ENCODE measurements at places on chromosomes 6 and 20.

- DNase-seq, result no peak
These were observed 7.7 kb upstream of the PHACTR3 start for GRCh38 chr20:59596690-59597089.

DNA sequence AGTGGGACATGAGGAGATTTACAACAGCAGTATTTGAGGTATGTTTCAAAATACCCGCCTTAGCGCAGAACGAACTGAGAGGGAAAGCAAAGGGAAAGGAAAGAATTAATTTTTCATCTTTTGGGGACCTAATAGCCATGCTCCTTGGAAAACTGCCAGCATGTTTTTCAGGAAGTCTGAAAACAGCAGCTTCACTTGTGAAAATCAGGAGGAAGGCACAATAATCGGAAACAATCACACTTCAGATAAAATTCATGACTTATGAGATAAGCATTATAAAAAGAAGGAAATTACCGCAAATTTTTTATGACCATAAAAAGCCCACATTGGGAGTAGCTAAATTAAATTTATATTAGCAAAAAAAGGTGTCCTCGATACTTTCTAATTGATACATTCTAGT, 541.1 kb downstream of the HAO1 start:
- no peak for DNase-seq

DNA sequence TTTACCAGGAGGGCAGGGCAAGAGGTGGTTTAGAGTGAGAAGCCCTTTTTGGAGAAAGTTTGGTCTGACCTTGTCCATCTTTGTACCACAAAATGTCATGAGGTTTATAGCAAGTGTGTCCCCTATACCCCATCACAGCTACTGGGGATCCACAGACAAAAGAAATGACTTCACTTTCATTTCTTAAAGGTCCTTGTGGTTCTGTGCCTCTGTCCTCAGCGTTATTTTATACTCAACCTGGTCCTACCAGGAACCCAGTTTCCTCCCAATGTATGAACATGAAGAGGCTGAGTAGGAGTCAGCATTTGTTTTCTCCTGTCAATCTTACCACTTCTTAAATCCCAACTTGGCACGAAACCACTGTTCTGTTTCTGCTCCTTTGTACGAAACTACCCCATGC, 157.6 kb downstream of the NFATC2 start:
- DNase-seq, result no peak

DNA sequence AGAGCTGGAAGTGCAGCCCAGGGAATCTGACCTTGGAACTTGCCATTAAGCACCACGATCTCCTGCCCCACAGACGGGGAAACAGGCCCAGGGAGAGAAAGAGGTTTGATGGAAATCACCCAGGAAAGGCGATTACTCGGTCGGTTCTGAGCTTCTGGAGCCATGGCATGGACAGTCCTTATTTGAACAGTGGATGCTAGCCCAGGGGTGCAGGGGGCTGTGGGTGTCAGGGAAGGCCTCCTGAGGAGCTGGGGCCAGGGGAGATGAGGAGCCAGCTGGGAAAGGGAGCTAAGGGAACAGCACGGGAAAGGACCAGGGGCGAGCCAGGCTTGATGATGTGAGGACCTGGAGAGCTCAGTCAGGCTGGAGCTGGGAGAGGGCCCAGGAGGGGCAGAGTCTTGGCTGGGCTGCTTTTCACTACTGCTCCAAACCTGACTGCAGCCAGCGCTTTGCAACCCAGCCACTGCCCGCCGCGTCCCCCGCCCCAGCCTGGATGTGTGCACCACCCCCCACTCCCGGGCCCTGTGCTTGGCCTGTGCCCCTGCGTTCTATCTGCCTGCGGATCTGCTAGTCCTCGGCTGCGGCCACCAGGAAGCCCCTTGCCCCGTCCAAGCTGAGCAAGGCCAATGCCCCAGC, 17.8 kb downstream of the SUN5 start:
- DNase-seq, result peak; percentile 41

DNA sequence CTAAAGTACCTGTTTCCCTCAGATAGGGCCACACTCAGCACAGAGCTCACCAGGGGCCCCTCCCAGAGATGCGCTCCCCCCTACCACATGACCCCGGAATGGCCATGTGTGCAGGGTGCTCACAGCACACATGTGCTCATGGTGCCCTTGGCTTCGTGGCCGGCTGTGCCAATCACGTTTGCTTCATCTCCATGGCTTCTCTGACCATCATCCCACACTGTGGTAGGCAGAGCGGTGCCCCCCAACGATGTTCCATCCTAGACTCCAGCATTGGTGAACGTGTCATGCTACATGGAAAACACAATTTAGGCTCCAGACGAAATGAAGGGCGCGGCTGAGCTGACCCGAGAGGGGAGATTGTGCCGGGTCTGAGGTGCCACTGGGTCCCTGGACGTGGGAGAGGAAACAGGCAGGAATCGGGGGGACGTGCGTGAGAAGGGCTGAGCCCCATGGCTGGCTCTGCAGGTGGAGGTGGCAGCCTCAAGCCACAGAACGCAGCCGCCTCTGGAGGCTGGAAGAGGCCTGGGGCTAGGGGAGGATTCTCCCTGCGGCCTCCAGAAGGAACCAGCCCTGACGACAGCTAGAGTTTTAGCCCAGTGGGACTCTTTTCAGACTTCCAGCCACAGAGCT, 126.5 kb downstream of the DLL1 start:
- DNase-seq, result no peak

GRCh38 chr20:24766143-24766527, 182.9 kb upstream of the CST7 start:
- no peak for DNase-seq

DNA sequence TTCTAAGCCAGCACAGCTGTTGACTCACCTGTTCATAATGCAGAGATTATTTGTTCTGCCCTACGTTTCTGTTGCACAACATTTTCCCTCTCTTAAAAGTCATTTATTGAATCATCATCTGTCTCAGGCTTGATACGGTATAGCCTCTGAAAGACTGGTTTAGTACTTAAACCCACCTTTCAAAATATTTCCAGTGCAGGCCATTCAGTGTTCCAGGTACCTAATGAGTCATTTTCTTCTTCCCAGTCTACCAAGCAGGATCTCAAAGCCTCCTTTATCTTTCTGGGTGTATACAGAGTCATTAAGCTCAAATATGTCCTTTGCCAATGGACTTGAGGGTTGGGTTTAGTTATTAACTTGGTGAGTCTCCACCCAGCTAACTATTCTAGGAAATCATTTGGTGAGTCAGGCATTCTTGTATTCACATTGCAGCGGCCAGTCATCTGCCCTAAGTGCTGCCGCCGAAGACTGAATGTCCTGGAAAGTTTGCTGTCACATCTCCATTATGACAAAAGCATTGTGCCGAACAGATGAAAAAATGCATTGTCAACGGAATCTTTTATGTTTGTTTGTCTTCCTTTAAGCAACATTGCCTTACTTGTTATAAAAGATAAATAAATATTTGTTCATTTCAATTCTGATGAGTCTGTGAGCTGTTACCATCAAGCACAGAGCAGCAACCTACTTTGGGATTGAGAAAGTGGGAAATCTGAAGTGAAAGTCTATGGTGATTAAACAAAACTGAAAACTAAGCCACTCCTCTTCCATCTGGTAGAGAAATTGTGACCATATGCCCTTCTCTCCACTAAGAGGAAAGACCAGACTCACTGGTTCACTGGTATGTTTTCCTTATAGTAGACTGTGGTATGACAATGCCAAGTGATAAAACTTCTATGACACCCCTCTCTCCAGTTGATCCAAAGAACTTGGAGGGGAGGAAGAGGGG, 14.3 kb upstream of the FAM135A start:
- no peak for DNase-seq

DNA sequence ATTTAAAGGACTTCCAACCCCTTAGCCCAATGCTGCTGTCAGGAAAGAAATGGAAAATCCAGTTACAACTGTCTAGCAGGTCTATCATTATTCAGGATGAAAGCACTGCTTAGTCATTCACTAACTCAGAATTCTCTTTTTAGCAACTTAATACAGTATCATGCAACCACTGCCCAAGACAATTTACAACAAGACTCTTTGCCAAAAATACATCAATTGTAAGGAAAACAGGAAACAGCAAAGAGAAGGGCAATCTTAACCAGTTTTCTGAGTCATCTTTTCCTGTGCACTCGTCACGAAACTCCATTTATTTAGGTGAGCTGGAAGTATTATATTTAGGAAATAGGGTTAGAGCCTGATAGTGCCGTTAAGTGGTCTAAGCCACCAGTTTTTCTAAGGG, 1197.7 kb upstream of the CITED2 start:
- DNase-seq, result no peak

DNA sequence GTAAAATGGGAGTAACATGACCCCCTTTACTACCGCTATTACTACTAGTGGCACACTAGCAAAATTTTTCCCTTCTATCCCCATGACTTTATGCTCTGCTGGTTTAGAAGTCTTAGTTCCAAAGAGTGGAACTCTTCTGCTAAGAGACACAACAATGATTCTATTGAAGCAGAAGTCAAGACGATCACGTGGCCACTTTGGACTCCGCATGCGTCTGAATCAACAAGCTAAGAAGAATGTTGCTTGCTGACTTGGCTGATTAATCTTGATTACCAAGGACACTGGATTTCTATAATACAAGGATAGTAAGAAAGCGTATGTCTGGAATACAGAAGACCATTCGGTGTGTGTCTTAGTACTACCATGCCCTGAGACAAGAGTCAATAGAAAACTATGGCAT, 244.7 kb upstream of the BTBD3 start:
- peak; percentile 23 for DNase-seq

- DNase-seq, result no peak
These were observed 88.0 kb downstream of the SCML4 start for GRCh38 chr6:107735906-107736635.

GRCh38 chr6:81694207-81694606, 58.3 kb downstream of the TENT5A start:
- DNase-seq, result no peak

DNA sequence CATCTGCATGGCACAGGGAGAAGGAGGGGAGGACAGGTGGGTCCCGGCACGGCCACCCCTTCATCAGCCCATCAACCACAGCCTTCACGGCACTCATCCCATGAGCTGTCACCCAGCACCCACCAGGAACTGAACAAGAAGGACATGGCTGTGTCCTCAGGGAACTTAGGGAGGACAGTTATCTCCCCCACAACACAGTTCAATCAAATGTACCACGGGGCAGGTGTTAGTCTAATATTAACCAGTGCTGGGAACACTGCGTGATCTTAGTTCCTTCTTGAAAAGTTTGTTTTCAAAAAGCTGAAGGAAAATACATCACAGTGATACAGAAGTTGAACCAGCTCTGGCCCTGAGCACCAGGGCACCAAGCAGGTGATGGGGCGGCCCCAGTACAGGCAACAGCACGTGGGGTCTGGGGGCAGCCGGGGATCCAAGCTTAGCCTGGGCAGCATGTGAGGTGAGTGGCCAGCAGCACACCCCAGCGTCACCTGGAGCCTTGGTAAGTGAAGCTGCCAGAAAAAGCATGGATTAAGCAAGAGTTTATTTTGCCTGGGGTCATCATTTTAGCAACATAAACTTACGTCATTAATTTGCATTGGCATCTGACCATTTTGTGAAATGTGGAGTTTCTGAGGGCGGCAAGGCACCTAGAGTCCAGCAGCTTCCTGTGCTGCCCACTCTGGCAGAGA, 35.5 kb upstream of the AFDN start:
- DNase-seq, result no peak

- no peak for DNase-seq
These were observed 355.1 kb upstream of the ADGRB3 start for GRCh38 chr6:68279793-68280557.

DNA sequence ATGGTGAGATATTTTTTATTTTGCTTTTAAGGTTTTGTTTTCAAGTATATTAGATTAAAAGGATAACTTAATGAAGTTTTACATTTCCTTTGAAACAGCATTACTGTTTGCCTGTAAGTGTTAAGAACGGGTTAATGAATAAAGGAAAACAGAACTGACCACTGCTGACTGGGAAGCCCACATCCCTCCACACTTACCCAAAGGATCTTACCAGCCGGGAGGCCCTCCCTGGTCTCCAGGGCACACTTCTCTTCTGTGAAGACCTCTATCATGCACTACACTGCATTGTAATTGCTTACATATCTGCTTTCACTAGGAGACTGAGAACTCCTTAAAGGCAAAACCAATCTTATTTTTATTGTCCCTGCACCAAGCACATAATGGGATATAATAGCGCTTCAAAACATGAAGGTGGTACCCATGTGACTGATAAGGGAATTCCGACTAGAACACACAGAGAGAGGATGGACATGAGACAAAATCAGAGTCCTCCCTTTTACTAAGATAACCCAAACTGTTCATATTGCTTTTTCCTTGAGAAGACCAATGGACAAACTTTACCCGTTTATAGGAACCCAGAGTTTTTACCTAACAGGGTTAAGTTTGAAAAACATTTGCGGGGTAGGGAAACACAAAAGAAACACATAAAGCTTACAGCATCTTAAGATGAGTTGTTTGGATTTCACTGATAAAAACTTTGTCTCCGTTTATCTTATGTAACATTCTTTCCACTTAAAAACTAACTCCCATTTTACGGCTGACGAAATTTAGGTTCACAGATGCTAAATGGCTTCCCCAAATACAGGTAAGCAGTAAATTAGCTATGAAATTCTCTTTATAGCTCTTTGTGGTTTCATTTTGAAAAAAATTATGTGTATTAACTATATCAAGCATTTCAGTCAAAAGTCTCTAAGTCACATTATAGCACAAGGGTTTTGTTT, 8.7 kb downstream of the EZR start:
- no peak for DNase-seq

DNA sequence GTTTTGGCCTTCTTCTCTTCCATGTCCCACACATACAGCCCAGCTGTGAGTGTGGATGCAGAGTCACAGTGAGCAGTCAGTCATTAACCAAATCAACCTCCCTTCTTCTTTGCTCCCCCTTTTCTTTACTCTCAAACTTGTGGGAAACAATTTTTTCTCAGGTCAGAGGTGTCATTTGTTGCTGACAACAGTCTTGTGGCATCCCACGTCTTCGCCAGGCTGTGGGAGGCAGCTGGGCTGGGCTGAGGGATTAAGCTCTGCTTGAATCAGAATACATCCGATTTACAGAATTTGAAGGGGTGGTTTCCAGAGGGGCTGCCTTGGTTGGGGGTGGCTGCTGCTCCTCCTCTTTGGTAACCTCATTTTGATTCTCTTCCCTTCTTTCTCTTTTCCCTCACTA, 40.5 kb downstream of the SCGN start:
- DNase-seq, result no peak

GRCh38 chr6:103326760-103327757, 1532.7 kb downstream of the HACE1 start:
- no peak for DNase-seq

- no peak for DNase-seq
These were observed 40.4 kb upstream of the GFRAL start for GRCh38 chr6:55286824-55287223.

DNA sequence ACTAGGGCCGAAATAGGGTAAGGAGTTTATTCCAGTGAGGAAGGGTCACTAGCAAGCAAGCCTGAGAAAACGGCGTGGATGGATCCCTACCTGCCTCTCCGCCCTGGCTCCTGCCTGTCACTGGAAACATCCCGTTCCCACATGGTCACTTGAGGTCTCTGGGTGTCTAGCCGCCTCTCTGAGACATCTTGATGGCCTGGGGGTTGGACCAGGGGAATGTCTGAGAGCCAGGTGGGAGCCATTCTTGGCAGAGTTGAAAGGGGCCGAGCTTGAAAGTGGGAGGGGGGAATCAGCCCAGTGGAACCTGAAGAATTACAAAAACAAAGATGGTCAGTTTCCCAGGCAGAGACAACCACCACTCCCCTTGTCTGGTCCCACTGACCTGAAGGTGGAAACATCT, 961 bp downstream of the CCHCR1 start:
- DNase-seq, result no peak

GRCh38 chr6:134328792-134329191, 10.9 kb upstream of the SGK1 start:
- DNase-seq, result no peak

Data from midbrain (tissue), 1 donor.